ENCODE measurements at places on chromosomes 3 and 15.

GRCh38 chr3:119831941-119832371 lies 50.1 kb downstream of the NR1I2 start:
- DNase-seq: no peak

DNA sequence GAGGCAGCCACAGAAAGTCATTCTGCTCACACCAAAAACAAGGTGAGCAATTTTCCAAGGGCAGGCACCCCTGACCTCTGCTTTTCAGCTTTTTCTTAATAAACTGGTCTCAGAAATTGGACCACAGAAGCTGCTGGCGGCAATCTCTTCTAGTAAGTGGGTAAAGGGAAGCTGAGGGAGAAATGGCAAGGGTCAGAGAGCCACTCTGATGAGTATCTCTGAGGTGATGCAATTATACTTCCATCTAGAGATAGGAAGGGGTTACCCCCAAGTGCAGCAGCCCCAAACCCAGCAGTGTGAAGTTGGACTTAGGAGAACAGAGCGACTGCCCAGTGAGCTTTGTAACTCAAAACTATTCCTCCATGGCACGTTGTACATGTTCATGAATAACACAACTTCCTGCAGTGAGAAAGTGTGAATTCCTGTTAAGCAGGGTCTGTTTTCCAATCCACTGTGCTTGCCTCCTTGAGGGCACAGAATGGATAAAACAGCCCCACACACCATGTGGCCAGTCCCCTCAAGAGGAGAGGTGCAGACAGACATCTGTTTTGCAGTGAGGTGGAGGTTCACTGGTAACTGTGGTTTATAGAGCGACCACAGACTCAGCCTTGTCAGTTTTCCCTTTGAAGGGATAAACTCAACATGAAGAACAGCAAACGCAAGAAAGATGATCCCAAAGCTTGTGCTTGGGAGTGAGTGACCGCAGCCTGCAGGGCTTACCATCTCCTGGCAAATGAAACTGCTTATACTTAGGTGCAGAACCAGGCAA lies 683.4 kb upstream of the CFAP20DC start:
- no peak for DNase-seq

DNA sequence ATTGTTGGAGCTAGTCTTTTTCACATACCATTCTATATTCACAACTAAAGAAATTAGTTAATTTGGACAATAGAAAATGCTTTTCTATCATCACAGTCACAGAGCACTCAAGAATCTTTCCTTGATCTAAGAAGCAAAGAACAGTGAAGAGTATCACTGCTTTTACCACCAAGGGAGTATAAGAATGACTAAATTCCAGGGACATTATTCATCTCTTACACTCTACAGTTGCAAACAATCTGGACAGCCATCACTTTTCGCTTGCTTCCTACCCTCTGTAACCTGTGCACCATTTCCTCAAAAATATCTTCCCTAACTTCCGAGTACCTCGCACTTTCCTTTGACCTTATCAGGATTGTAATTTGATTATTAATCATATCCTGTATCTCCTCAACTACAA lies 359.5 kb upstream of the TMCO5A start:
- DNase-seq: no peak

DNA sequence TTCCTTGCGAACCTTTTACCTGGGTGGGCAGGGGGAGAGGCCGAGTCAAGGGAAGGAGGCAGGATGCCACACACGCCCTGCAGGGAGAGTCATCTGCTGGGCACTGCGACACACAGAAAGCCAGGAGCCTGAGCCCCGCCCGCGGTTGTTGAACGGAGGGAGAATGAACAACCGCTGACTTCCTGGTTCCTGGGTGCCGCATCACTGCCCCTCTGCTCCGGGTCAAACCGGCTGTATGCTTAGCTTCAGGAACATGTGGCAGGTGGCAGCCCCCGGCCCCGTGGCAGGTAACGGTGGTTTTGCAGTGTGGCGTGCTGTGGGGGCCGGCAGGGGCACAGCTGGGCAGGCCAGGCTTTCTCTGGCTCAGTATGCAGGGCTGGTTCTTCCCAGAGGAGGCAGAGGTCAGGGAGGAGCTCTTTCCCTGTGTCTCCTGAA lies 33.4 kb downstream of the APBA2 start:
- no peak for DNase-seq

DNA sequence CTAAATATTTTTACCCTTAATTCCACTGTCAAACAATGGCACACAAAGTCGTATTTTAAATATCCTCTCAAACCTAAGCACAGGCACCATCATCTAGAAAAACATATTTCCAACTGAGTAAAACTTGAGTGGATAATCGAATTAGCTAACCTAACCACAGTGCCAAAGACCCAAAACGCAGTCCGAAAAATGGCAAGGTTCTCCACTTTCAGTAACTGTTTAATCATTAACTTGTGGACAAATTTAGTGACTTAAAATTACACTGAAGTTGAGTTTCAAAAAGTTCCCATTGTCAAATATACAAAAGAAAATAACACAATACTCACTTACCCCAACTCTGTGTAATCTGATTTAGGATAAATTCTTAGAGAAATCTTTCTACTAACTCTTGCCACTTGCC lies 10.0 kb downstream of the CNBP start:
- DNase-seq: no peak

DNA sequence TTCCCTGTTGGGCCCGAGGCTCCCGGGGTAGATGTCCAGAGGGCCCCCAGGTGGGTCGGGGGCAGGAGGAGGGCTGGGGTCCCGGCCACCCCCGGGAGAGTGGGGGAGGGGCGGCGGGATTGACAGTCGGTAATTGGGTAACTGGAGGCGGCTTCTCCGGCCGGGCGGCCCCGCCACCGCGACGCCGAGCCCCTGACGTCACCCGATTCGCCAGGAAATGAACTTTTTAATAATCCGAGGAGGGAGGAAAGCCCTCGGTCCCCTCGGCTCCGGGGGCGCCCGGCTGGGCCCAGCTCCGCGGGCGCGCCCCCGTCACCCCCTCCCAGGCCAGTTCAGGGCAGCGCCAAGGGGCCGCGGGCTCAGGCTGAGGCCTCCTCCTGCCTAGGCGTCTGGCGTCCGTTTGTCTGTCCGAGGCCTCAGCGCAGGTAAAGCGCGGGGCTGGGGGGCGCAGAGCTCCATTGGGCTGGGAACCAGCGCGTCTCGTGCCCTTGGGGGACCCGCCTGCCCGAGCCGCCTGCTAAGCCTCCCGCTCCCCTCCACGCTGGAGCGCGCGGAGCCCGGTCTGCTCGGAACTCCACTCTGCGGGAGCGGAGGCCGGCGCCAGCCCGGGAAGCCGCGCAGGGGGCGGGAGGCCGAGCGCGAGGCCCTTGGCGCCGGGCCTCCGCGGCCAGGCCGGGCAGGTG lies 3.9 kb downstream of the GATA2 start:
- peak; percentile 26 for DNase-seq

GRCh38 chr3:98521897-98522543 lies 682 bp downstream of the CLDND1 start:
- DNase-seq: peak; percentile 42

DNA sequence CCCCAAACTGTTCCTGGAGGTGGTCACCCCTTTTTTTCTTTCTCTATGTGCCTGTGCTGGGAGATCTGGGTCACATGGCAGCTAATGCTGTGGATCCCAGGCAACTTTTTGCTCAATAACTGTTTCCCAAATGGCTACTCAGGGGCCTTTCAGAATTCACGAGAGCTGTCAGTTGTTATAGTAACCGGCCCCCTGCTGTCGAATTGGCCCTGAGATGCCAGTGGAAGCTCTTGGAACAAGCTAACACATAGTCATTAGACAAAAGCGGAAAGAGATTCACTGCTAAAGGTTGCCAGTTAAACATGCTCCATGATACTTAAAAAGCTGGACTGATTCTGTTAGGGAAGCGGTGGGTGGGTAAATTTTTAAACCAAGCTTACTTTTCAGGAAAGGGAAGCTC lies 144.1 kb downstream of the FEZF2 start:
- DNase-seq: no peak

GRCh38 chr3:153680526-153680925 lies 440.7 kb upstream of the ARHGEF26 start:
- no peak for DNase-seq

GRCh38 chr3:43695443-43695842 lies 4.7 kb downstream of the ABHD5 start:
- DNase-seq: no peak

- DNase-seq: no peak
Measured at GRCh38 chr3:99634881-99635280, 3.5 kb upstream of the COL8A1 start.

GRCh38 chr3:151203051-151203420 lies at the start of gene GPR171:
GPR171 (minus strand) TSS chr3:151203216; CDS start chr3:151199386, 3,830 bp downstream.
- peak; percentile 84 for DNase-seq

- DNase-seq: no peak
Measured at GRCh38 chr3:65558826-65559225, 479.9 kb downstream of the MAGI1 start.

- DNase-seq: no peak
Measured at GRCh38 chr15:59694779-59695178, 5.7 kb upstream of the BNIP2 start.

DNA sequence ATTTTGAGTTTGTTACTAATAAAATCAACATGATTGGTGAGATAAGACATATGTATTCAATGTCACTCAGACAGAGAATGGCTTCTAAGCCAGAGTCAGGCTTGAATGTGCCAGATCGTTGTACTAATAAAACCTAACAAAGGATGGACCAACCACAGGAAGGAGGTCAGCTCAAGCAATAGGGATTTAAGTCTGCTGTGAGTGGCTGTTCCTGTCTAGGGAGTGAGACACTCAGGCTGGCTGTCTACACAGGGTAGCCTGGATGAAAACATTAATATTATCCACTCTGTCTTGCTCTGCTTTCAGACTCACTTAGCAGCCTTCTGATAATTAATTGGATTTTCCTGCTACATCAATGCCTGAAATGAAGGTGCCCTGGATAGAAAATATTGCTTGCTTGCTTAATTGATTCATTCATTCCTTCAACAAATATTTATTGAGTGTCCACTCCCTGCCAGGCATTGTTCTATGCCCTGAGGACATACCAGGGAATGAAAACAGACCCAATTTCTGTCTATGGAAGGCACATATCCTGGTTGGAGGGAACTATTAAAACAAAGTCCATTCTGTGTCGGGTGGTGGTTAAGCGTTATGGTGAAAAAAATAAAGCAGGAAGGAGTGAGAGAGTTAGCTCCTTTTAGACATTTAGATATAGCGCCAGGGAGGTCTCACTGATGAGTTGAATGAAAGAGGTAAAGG lies 239.4 kb downstream of the CHST2 start:
- DNase-seq: no peak

- DNase-seq: no peak
Measured at GRCh38 chr3:47113669-47114365, 50.1 kb downstream of the SETD2 start.

DNA sequence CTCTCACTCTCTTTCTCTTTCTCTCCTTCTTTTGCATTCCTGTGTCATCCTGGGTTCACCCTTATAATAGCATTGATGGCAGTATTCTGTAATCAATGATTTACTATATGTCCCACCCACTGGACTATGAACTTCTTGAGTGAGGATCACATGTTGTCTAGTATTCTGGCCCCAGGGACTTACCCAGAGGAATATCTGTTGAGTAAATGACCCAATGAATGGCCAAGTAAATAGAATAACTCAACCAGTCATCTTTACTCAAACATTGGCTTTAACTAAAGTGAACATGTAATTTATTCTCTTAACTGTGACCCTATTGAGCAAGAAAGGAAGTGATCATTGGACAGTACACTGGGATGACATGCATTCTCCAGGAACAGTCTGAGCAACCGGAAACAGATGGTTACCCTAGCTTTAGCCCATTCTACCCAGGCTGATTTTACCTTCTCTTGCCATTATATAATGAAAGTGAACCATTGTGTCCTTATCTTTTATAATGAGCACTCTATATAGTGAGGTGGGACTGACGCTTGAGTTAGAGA lies 94.5 kb upstream of the SOX14 start:
- DNase-seq: no peak

DNA sequence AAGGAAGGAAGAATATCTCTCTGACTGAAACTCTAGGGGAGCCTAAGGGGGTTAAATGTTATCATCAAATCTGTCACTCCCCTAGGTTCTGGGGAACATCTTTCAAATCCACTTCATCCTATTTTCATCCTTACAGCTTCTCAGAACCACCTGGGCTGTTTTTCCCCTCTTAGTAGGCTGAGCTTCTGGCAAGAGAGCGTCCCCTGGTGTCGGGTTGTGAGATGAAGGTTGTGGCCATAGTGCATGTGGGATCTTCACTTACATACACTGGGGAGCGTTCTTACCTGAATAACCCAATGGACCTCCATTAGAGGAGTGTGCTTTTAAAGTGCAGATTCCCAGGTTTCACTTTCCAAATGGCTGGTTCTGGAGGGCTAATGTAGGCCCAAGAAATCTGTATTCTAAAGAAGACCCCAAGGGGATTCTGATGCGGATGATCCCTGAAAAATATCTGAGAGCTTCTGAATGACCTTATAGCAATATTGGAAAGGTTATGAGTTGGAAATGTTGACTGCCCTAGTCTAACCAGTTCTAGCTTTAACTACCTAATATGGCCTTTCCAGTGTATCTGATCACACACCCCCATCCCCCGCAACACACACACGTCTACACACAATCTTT lies 663.7 kb downstream of the AGBL1 start:
- peak; percentile 38 for DNase-seq

GRCh38 chr15:67124911-67125588 lies 59.6 kb downstream of the SMAD3 start:
- DNase-seq: no peak

- DNase-seq: no peak
Measured at GRCh38 chr15:90817117-90818057, 51.0 kb upstream of the FURIN start.

GRCh38 chr3:95350049-95350448 lies 1287.2 kb downstream of the NSUN3 start:
- DNase-seq: no peak

DNA sequence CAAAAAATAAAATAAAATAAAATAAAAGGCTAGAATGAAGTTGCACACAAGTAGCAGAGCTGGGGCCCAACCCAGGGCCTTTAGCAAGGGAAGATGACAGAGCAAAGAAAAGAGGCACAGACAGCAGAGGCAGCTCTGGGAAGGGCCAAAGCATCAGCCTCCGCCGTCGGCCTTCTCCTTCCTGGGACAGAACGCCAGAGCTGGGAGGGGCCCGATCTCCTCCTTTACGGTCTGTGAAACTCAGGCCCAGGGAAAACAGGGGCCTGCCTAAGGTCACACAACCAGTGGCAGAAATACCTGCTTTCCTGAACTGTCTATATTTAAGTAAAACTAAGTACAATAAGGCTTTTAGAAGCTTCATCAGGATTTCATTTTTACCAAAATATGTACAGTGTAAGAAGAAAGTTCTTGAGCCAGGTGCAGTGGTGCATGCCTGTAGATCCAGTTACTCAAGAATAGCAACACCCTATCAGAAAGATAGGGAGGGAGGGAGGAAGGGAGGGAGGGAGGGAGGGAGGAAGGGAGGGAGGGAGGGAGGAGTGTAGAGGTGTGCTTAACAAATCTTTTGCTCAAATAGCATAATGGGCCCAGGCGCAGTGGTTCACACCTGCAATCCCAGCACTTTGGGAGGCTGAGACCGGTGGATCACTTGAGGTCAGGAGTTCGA lies 43.0 kb upstream of the MUC4 start:
- no peak for DNase-seq

GRCh38 chr3:189158034-189158433 lies 13.7 kb upstream of the TPRG1 start:
- no peak for DNase-seq

Measured in CD4-positive, alpha-beta T cell treated with Interleukin-4 for 1 hour (primary cell).